NCI-H446 treated with DMSO at 0.1 percent for 48 hours (cell line): ENCODE measurements at places on chromosomes 6 and 20.

DNA sequence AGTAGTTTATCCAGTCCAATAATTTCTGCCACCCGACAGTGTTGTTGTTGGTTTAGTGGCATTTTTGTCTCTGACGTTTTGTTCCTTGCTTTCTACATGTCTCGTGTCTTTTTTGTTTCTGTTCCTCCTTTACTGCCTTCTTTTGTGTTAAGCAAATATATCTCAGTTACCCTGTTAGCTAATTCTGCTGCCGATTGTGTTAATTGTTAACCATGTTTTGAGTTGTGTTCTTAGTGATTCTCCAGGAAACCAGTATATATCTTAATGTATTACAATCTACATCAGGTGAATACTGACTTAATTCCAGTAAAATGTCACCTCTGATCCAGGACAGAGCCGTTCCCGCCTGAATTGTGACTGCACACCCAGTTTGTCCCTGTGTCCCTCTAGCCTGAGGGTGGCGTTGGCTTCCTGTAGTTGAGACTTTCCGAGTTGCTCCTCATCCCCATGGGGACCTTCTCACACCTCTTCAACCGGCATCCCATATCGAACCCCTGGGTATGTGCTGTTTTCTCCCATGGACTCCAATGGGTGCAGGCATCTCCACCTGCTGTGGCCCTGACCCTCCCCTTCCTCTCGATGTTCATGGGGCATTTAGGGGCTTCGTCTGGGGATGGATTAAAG lies 35.8 kb upstream of the BHLHE23 start:
- DNase-seq: no peak

DNA sequence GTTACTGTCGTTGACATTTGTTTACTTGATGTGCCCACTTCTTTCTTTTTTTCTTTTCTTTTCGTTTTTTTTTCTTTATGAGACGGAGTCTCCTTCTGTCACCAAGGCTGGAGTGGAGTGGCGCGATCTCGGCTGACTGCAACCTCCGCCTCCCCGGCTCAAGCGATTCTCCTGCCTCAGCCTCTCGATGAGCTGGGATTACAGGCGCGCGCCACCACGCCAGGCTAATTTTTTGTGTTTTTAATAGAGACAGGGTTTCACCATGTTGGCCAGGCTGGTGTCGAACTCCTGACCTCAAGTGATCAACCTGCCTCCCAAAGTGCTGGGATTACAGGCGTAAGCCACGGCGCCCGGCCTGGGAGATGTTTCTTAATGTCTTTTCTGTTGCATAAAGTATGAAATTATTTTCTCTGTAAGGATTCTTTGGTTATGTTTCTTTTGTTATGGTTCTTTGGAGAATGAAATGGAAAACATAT lies 33.3 kb upstream of the PRSS16 start:
- DNase-seq: no peak

DNA sequence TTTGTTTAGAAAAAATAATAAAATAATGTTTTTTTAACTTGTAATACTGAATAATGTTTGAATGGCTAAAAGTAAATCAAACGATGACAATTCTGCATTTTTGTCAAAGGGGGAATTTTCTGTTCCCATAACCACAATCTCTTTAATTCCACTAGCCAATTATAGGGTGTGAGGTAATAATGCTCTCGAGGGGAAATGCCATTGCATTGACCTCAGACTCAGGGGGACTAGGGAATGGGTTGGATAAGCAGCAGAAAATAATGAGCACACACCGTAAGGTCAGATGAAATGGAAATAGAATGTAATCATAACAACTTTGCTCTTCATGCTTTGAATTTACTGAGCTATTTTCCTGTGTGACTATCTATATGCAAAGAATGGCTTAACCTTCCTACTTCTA lies 584.7 kb downstream of the RFPL4B start:
- DNase-seq: no peak

DNA sequence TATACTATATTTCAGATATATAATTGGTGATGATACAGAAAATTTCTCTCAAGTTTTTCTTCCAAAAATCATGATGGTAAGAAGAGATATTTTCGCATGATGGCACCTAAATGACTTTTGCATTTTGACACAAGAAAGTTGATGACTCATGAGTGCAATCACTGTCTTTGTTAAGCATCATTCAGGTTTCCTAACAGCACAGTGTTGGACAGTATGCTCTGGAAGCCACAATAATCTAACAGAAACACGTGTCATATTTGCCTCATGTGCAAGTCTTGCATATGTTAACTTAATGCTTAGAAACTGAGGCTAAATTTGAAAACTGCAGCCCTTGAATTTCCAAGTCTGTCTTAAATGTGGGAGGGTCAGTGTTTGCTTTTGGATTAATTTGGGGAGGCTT lies 533.5 kb downstream of the LMBRD1 start:
- no peak for DNase-seq

DNA sequence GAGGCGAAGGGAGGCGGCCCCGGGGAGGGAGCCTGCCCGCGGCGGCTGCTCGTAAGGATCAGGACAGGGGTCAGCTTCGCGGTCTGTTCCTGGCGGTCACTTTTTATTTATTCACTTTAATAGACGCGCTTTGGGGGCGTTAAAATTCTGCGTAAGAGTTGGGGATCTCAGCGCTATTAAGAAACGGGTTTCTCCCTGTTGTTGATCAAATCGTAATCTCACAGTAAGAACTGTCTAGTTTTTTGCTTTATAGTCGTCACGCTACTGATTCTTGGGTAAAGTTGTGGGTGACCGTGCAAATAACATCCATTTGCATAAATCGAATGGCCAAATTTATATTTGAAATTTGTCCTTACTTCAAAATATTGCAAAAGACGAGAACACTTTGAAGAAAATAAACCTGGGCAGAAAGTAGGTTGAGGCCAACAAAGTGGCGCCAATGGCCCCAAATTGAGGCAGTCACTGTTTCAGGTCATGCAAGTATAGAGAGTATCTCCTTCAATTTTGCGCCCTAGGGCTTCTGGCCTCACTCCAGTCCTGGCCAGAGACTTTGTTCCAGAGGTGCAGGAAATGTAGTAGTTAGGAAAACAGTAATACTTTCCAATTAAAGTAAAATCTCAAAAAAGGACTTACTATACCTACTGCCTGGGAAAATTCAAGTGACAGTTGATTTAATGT lies 963 bp upstream of the RMND1 start:
- DNase-seq: no peak
